GM12865 (cell line): ENCODE measurements at places on chromosomes 2 and 18.

- no peak for DNase-seq
These were observed 54.4 kb upstream of the MYO3B start for GRCh38 chr2:170123593-170123992.

DNA sequence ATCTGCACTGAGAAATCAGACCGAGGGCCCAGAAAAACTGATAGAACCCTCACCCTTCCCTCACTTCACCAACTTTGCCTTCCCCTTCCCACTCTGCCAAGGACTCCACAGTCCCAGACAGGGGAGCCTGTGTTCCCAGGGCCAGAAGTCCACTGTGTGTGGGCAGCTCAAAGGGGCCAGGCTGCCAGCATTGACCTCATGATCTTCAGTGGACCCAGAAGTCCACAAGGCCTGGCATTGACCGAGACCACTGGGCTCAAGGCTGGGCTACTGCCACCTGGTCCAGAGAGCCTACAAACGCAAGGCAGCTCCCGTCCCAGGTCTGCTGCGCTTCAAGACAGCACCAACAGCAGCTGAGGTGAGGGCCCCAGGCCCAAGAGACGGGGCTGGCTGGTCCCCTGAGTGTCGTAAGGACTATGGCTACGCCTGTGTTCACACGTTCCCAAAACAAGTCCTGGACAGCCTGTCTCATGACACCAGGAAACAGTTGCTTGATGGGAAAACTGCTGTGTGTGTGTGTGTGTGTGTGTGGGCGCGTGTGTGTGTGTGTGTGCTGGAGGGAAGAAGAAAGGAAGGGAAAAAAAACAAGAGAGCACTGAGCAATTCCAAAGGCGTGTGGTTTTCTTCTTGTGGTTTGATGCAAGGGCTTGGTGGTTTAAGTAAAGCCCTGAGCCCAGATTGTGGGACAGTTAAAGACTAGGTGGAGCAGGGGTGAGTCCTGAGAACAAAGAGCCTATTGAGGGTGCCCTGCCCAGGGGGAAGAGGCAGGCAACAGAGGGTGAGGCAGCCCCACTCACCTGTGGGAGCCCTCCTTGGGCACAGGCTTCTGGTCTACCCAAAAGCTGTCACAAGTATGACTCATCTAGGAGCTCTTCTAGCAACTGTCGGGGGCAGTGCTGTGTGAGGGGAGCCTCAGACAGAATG lies 46.6 kb upstream of the ZBTB7C start:
- no peak for DNase-seq

DNA sequence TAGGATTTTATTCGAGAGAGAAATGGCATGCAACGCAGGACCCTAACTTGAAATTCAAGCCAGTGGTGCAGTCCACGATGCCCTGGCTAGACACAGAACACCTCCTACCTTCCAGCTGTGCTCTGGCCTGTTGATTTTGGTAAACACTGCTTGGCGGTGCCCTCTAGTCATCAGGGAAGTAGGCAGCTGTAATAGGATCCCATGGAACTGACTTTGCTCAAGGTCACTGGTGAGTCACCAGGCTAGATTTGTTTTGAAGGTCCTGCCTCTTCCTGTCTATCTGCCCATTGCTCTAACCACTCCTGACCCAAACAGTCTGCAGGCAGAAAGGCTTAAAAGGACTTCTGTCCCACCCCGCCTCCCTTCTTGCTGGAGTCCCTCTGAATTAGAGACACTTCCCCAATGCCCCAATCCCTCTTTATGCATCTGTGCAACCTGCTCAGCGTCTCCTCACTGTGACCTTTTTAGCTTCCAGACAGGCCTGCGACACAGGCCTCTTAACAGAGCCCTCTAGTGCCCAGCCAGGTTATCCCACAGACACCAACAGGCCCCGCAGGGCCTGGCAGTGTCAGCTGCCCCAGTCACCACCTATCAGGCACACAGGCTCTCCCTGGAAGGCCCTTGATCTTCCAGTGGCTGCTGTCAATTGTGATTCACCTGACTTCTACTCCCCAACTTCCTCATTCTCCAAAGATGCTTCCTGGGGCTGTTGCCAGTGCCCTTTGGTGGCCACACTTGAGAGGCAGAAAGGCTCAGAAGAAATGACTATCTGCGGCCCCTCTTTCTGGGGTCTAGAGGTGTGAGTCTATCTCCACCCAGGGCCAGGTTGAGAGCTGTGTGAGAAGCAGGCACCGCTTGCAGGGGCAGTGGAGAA lies 5.2 kb downstream of the TMEM127 start:
- peak; percentile 68 for DNase-seq

DNA sequence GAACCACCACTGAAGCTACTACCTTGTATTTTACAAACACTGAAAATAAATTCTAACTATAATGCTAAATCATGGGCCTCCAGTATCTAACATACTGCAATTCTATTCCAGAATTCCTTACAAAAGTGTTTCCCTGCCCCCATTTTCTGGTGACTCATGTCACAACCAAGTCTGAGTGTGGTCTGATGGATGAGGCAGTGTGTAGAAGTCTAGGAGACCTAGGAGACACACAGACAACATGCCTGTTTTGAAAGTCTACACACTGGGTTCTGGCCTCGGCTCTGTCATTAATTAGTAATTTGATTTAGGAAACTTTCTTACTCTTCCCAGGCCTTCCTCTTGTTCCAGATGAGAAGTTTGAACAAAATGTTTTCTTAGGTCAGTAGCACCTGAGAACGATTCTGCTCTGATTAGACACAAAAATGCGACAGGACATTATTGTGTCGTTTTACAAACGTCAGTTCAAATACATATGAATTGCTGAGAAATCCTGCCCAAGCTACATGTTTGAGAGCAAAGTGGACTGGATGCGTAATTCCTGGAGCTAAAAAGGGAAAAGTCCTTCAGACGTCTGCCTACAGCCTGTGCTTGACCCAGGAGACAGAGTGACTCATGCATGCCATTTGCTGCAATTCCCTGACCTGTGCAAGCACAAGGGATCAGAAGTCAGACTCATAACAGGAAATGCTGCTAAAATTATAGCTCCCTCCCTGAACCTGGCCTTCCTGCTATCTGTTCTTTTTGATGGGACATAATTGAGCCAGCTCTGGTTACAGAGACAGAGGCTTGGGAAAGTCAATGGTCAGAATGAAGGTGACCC lies 494.4 kb downstream of the SOX11 start:
- DNase-seq: no peak

DNA sequence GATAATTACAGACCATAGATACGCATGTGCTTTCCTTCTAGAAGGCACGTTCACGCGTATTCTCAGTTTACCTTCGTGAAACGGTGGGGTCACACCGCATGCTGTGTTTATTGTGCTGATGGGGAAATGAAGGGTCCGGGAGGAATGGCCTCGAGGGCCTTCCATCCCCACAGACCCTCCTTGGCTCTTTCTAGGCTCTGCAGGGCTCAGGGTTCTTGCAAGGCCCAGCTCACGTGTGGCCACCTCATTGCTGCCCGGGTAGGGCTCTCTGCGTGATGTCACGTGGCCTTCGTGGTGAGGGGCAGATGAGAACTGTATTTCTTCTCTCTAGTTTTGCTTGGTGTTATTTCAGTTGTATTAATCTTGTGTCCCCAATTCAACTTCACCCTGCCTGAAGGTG lies 133.5 kb upstream of the ALKAL2 start:
- DNase-seq: no peak

- no peak for DNase-seq
These were observed 139.2 kb upstream of the ARHGAP28 start for GRCh38 chr18:6590326-6590725.
